ENCODE measurements at places on chromosomes 12 and 14.

DNA sequence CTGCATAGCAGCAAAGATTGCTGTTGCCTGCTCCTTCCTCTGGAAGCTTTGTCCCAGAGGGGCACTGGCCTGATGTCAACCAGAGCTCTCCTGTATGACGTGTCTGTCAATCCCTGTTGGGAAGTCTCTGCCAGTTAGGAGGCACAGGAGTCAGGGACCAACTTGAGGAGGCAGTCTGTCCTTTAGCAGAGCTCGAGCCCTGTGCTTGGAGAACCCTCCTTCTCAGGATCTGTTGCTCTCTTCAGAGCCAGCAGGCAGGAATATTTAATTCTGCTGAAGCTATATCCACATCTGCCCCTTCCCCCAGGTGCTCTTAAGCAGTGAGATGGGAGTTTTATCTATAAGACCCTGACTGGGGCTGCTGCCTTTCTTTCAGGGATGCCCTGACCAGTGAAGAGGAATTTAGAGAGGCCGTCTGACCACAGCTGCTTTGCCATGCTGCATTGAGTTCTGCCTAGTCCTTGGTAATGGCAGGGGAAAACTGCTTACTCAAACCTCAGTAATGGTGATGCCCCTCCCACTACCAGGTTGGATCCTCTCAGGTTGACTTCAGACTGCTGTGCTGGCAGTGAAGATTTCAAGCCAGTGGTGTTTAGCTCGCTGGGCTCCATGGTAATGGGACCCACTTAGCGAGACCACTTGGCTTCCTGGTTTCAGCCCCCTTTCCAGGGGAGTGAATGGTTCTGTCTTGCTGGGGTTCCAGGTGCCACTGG, 218.6 kb upstream of the SLC38A2 start:
- DNase-seq = peak; percentile 6

DNA sequence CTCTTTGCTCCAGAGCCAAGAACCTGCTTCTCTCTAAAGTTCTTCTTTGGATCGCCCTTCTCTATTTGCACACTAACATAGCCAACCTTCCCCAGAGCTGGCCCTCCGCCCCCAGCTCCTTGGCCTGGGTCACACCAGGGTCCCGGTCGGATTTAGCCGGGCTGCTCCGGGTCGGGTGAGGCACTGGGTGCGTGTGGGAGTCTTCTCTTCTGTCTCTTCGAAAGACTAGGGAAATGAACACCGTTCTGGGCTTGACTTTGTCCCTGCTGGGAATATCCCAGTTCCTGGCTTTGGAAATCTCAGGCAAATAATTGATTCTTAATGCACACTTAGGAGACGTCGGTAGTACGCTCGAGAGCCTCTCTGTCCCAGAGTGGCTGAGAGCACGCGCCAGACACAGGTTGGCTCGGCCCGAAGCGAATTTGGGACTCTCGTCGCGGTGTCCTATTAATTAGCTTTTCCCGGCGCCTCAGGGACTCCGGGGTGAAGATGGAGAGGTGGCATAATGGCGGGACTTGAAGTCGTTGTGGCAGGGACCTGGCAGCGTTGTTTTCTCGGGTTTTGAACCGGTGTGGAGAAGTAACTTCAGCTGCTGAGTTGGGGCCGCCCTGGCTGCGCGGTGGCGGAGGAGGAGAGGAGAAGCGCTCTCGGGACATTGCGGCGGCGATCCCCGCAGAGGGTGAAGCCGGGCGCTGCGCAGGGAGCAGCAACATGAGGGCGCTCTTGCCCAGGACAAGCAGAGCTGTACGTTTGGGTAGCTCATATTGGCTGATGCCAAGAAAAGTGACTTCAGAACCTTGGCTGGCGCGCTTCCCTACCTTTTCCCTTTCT, 7.5 kb downstream of the FOXG1 start:
- DNase-seq = peak; percentile 84

DNA sequence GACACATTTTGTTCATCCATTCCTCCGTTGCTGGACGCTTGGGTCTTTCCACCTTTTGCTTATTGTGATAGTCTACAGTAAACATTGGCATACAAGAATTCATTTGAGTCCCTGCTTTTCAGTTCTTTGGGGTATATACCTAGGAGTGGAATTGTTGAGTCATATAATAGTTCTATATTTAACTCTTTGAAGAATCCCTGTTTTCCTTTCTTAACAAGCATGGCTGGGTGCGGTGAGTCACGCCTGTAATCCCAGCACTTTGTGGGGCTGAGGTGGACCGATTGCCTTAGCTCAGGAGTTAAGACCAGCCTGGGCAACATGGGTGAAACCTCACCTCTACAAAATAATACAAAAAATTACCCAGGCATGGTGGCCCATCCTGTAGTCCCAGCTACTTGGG, 75.4 kb downstream of the CCDC92 start:
- DNase-seq = no peak

GRCh38 chr14:59103396-59103795, 85.1 kb upstream of the DAAM1 start:
- no peak for DNase-seq

DNA sequence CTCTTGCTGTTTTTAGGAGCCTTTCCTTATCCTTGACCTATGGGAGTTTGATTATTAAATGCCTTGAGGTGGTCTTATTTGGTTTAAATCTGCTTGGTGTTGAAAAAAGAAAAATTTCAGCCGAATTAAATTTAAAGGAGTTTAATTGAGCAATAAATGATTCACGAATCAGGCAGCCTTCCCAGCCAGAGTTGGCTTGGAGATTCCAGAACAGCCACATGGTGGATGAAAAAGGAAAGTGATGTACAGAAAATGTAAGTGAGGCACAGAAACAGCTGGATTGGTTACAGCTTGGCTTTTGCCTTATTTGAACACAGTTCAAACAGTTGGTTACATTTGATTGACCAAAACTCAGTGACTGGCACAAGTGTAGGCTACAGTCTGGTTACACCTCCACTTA, 69.7 kb downstream of the WASHC3 start:
- DNase-seq = no peak

DNA sequence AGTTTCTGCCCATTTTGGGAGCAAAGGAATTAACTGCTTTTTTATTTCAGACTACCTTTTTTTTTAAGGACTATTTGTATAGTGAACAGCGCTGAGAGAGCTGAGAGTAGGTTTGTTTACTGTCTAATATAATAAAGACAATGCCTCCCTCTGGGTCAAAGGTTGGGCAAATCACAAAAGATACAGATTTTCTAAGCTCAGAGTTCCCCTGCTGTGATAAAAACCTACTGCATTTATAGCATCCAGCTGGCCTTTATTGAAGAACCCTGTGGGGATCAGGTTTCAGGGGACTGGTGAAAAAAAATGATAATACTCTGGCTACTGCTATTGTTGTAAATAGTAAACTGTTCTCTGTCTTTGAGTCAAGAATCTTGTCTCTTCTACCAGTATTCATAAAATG, 28.7 kb downstream of the CCDC59 start:
- no peak for DNase-seq

GRCh38 chr12:30111719-30112118, 328.0 kb upstream of the TMTC1 start:
- DNase-seq = no peak

DNA sequence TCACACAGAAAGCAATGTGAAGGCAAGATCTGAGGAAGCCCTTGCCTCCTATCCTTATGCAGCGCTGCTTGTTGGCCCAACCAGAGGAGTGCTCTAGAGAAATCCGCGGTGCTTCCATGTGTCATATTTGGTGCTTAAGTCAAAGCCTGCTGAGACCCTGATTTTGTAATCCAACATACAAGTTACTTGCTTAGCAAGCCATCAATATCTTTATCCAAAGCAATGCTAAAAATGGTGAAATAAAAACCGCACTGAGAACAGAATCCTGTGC, 250.0 kb downstream of the MED13L start:
- no peak for DNase-seq

DNA sequence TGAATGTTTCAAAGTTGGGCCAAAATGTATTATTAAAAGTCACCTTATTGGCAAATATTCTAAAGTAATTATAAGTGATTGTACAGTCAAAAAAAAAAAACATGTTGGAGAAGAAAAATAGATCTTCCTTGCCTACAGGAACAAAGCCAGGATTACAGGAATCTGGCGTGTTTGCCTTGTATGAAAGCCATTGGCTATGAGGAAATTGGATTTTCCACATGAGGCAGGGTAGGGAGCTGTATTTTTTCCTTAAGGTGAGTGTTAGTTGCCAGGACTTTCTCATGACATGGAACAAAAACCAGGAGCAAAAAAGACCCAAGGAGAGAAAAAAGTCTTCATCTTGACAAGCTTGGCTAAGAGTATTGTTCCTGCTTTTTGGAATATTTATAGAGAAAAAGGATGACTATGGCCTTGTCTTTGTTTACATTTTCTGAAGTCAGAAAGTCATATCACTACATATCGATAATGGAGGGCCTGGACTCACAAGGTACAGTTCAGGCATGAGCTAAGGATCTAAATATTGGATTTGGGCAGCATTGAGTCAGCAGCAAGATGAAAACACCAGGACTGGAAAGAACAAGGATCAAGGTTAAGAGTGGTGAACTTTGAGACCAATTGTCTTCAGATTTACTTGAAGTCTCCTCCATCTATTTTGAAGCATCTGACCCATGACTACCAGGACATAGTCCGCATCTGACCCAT, 68.4 kb upstream of the FLRT2 start:
- no peak for DNase-seq

DNA sequence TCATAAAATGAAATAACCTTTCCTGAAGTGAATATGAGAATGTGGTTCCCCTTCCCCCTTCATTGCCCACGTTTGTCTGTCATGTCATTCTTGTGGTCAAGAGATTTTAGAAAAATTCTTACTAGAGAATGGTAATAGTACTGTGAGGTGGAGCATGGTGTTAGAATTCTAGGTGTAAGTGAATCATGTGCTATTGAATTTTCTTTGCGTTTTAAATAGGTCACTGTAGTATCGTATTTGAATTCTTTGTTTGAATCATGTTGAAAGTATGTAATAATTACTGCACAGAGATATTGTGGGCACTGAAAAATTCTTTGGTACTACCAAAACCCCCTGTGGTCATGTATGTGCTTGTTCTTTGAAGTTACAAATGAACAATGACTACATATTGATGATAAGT, 49.9 kb downstream of the FUT8 start:
- DNase-seq = no peak

GRCh38 chr14:68611599-68611998, 181.3 kb downstream of the ZFP36L1 start:
- no peak for DNase-seq

DNA sequence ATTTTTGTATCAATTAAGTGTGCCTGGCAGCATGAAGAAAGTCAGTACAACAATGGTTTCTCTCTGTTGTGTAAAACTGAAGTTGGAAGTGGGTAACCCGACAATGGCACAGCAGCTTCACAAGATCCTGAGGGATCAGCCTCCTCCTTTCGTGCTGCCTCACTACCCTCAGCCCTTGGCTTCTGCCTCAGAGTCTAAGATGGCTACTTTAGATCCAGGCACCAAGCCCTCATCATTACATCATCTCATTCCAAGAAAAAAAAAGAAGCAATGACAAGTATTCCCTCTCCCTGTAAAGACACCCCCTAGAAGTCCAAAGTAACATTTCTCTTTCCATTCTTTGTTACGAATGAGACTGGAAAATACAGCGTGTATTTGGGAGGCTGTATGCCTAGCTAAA, 92.6 kb downstream of the DNAI7 start:
- DNase-seq = no peak
